ENCODE measurements at places on chromosomes 6 and 20.

DNA sequence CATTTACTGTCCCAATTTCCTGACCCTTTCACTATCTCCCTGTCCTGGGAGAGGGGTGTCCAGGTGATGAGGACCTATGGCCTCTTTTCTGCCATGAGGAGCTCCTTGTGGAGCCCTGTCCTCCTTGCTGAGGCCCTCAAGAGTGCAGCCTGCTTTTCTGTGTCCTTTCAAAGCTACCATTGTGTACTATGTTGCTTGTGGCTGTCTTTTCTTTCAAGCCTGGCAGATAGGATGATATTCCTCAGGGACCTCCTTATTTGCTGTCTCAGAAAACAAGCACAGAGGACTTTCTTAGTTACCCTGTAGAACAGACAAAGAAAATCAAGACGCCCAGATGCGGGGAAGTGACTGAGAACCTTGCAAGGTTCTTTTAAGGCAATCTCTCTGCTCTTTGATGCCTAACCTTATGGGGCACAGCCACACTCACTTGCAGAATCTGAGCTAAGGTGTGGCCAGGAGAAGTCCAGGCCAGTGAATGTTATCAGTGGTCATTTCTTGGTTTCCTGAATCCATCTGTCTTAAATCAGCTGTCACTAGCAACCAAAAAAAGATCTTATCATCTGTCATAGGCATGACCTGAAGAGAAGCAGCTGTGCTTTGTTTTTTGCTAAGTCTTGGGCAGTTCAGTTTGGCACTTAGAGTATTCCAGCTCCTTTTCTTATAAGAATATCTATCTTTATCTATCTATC lies 17.2 kb downstream of the CARMIL1 start:
- no peak for DNase-seq

DNA sequence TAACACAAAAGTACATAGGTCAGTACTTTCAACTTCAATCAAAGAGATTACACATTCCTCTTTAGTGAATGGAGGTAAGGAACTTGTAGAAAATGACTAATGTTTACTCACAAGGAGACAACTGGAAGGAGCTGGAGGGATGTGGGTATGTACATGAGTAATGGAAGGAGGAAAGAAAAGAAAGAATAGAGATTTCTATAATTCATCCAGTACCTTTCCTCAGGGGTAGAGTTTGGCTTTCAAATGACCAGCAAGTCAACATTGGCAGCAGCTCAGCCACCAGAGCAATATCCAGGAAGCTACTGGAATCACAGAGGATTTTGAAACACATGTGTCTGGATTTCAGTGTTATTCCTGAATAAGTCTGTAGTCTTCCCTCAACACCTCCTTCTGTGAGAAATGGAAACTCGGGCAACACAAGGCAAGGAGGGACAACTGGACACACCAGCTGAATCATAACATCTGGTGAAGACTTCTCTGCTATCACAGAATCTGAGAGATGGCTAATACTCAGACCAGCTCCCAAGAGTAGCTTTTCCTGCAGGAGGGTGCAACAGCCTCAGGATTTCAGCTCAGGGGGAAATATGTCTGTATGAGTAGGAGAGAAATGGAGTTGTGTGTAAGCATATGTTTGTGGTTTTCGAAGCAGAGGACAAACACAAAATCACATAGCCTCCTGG lies 98.8 kb downstream of the HAO1 start:
- DNase-seq, result no peak

DNA sequence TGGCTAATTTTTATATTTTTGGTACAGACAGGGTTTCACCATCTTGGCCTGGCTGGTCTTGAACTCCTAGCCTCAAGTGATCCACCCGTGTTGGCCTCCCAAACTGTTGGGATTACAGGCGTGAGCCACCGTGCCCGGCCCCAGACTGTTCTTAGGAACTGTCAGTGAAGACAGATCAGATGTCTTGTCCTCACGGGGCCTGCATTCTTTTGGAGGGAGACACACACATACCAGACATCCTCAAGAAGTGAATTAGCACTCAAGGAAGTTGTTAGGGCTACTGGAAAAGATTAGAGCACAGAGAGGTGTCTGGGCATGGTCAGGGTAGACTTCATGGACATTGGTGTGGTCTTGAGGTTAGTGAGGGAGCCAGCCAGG lies 10.3 kb upstream of the LPIN3 start:
- no peak for DNase-seq

GRCh38 chr6:37279366-37280134 lies 21.6 kb upstream of the TMEM217 start:
- DNase-seq, result no peak

- DNase-seq, result no peak
Observed at GRCh38 chr6:139708337-139709199, 334.1 kb upstream of the CITED2 start.

All from GDM1 (cell line).